ENCODE measurements at places on chromosomes 1 and 21. TPM values are rescaled to one million over a fixed set of nuclear protein-coding genes. Genes with fewer than 3 reads are reported as not detected.

Gene ANGPTL1
- under 0.01 TPM for total RNA-seq

Gene NBPF4
- not detected for total RNA-seq

Gene ITLN2
- 0.18 TPM for total RNA-seq

Gene C1QA
- total RNA-seq: not detected

Gene UTS2
- not detected for total RNA-seq

Gene AVPR1B
- total RNA-seq: not detected
